ENCODE measurements at places on chromosomes 3 and 15.

DNA sequence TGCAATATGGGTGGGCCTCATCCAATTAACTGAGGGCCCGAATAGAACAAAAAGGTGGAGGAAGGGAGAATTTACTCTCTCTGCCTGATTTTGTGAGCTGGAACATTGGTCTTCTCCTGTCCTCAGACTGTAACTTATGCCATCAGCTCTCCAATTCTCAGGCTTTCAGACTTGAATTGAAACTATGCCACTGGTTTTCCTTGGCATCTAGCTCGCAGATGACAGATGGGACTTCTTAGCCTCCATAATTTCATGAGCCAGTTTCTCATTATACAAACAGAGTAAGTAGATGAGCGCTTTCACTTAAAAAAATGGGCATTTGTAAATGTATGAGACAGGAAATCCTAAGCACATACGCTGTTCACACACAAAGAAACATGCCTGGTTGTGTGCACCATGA is 8.7 kb upstream of the PTX3 start:
- DNase-seq: no peak

- DNase-seq: no peak
These were observed 13.8 kb upstream of the FAM219B start for GRCh38 chr15:74920456-74920855.

DNA sequence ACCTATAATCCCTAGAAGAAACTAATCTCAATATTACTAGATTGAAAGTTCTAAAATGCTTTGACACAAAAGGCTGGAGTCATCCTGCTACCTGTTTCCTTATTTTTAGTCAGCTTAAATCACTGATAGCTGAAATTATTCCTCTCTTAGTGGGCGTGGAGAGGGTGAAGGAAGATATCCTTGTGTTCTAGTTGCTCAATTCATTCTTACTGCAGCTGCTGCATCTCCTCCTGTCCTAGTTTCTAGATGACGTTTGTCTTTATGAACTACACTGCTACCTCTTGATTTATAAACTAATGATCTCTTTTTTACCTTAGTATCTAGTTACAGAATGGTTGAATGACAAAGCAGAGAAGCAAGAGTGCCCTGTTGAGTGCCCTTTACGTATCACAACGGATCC is 50.7 kb downstream of the SETD5 start:
- no peak for DNase-seq

DNA sequence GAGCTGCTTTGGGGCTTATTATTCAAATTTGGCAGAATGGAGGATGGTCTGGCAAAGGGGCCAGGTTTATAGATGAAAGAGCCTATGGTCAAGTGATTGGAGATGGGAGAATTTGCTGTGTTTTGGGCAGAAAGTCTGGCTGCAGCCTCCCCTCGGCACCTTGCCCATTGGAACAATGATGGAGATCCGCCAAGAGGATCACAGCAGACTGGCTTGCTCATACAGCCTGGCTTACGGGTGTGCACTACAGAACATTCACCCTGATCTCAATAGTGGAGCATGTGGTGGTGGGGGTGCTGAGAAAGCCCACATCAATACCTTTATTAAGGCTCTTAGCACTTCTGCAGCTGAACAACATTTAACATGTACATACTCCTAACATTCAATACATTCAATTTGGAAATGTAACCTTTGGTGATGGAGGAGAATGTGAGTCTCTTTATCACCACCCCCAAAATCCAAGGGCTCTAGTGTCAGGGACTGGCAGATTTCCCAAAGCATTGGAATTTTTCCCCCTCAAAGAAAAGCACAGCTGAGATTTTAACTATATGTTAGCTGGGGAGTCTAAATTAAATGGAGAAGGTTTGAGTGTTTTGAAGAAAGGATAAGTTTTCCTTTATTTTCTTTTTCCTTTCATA is 118.4 kb upstream of the TMC3 start:
- no peak for DNase-seq

DNA sequence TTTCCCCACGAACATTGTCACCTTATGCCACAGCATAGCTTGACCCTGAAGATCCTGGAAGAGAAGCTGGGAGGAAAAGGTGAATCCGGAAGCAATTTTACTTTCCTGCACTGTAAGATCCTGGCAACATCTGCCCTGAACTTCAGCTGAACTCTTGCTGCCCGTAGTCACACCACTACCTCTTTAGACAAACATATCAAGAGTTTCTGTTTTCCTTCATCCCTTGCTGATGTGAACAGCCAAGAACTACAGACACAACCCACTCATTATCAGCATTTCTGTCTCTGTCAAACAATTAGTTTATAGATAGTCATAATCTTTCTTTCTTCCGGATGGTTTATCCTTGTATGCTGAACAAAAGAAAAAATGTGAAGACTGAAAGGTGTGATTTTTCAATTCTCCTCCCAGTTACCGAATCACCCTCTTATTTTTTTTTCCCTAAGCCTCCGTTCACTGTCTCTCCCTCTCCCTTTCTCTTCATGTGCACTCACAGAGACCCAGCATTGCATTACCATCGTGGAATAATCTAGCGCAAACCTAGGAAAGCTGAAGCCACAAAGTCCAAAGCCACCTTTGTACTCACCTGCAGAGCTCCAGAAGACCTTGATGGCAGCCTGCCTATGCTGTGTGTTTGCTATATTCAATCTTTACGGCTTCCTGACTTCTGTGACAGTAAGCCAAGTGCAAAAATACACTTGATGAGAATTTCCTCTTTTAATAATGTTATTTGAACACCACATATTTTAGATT is 229.2 kb downstream of the CDIN1 start:
- DNase-seq: no peak

GRCh38 chr3:44066806-44067205 is 174.9 kb upstream of the TOPAZ1 start:
- DNase-seq: no peak

GRCh38 chr3:24052446-24052845 is 107.4 kb downstream of the NR1D2 start:
- DNase-seq: no peak

GRCh38 chr3:86658876-86659275 is 332.1 kb downstream of the VGLL3 start:
- no peak for DNase-seq

GRCh38 chr15:71252044-71252739 is 136.9 kb downstream of the THSD4 start:
- DNase-seq: no peak

GRCh38 chr15:68550498-68551295 is 28.1 kb upstream of the CORO2B start:
- no peak for DNase-seq

DNA sequence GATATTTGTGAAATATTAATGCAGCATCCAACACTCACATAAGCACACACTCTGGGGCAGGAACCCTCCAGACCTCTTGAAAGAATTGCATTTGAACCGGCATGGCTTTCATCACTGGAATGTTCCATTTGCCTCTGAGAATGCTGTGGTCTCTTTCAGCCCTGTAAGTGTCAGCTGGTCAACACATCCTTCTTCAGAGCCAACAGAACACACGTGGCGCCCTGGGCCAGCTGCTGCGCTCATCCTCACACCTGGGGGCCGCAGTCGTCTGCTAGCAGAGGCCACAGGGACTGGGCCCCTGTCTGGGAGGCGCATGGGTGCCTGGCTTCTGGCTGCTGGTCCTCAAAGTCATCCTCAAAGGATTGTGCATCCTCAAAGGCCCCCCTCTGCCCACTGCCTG is 71.4 kb upstream of the HERC1 start:
- no peak for DNase-seq

DNA sequence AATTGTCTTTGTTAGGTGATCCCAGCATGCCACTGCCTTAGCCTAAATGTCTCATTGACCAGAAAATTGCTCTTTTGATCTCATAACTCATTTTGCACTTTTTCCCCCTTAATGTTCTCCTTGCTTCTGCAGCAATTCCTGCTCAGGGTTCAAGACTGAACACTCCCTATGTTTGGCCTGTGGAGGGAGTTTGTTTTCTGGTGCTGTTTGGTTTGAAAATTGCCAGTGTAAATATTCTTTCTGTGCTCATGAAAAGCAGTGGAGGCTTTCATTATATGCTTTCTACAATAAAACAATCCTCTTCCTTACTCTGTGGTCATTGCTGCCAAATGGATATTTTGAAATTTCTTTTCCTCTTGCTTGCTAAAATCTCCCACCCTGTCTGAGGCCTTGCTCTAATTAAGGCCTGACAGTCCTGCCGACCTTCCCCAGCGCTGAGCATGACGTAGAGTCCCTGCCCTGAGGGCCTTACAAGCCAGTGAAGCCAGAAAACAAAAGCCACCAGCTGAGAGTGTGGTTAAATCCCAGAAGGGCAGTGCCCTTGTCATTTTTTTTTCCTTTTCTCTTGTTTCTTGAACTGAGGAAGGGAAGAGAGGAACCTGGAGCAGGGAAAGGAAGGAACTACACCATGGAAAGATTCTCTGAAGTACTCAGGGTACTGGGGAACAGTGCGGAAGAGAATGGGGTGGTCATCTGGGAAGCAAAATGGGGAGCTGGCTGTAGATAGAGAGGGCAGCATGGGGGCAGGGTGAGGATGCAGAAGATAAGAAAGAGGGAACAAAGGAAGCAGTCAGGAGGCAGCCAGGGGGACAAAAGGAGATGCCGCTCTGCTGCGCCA is 24.8 kb downstream of the ZBTB38 start:
- DNase-seq: no peak

- DNase-seq: no peak
These were observed 329.0 kb upstream of the PROK2 start for GRCh38 chr3:72113964-72114363.

DNA sequence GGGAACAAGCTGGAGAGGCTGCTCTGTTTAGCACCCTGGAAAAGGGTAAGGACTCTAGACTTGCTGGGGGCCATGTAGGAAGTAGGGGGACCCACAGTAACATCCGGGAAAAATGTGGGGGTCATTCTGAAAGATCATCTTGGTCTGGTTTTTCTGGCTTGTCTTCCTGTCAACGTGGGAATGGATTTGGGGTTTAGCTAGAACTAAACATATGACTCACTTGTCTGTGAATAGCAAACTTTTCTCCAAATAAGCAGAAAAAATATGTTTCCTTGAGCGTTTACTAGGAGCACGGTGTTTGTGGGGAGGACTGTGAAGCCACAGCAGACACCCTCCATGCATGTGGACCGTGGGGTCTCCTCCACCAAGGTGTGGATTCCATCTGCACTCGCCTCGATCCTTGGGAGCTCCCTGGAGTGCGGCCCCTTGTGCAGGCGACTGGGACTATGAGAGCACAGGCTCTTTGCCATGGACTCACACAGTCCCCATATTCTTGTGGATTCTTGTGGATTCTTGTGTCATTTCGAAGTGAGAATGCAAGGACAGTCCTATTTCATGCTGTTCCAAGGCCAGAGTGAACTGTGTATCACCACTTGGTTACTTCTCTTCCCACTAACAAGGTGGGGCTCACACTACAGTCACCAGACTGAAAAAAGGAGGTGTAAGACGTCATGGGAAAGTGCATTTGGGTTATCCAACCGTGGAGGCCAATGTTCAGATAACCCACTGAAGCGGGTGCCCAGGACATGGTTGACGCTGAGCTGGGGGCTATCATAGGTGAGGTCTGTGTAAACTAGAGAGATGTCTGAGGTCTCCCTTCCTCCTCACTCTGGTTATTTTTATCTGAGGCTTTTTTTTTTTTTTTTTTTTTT is 25.5 kb downstream of the PGPEP1L start:
- no peak for DNase-seq

DNA sequence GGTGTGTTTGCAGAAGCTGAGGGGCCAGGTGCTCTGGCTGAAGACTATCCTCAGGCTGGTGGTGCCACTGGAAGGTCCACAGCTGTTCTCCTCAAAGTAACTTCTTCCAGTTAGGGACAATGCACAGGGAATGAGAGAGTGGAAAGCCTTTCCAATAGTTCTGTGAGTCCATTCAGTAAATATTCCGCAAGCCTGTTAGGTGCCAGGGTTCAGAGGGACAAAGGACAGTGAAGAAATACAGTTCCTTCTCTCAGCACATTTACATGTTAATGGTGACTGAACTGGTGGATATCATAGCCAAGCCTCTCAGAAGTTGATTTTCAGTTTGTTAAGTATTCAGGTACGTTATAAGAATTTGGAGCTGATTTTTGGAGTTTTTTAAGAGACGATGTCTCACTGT is 122.5 kb downstream of the C3orf70 start:
- DNase-seq: no peak

GRCh38 chr3:185337231-185337816 is 25.6 kb upstream of the MAP3K13 start:
- no peak for DNase-seq

GRCh38 chr3:57006179-57006657 is 54.2 kb upstream of the SPATA12 start:
- no peak for DNase-seq

- DNase-seq: no peak
These were observed 38.6 kb downstream of the SCN5A start for GRCh38 chr3:38610934-38611333.

DNA sequence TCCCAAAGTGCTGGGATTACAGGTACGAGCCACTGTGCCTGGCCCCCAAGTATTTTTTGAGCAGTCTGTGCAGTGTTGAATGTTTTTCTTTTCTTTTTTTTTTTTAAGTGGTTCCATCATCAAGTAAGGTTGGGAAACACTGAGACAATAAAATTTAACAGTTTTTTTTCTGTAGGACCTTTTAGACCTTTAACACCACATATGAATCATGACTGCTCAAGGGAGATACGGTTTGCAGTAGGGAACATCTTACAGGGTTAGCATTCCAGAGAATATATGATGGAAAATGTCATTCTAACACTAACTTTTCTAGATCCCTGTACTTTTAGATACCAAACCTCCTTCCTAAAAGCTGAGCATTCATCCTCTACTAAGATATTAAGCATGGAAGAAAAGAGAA is 41.7 kb downstream of the SNX4 start:
- no peak for DNase-seq

GRCh38 chr3:112149136-112149535 is 16.1 kb upstream of the GCSAM start:
- no peak for DNase-seq

GRCh38 chr3:68973639-68974038 is 39.8 kb downstream of the EOGT start:
- no peak for DNase-seq

DNA sequence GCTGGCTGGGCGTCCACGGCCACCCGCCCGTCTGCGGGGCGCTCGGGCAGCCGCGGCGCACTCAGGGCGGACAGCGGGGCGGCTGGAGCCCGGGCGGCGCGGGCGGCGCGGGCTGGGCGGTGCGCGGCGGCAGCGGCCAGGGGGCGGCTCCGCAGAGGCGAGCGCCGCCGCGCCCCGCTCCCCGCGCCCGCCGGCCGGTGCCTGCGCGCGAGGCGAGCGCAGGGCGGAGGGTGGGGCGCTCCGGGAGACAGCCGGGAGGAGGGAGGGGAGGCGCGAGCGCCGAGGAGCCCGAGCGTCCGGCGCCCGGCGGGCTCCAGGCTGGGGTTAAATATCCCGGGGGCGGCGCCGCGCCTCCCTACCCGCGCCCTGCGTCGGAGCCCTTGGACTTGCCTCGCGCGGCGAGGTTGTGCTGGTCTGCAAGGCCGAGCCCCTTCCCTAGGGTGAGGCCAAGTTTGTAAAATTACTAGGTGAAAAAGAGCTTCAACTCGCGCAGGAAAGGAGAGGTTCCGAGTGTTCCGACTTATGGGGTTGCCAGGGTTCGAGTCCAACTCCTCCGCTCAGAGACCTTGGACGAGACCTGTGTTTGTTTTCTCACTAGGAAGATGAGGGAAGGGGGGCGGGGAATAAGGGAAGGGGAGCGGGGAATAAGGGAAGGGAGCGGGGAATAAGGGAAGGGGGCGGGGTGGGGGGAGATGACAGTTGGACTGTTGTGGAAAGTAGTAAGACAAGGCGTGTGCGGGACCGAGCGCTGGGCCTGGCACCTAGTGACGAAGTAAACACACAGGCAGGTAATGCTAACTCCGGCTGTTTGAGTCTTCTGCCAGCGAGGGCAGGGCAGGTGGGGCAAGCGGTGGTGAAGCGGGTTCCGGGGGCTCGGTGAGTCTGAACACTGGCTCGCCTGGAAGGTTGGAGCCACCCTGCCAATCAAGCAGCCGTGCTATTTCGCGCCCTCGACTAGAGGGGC is at the start of gene TNFAIP8L3:
Gene TNFAIP8L3, minus strand, starts transcription at position 301 of the 964 bp plus-strand sequence. CDS start 311 bp downstream, outside the sequence.
- no peak for DNase-seq

All from esophagus squamous epithelium (tissue), 5 donors.